ENCODE measurements at places on chromosomes 2 and 18.
A peak's percentile ranks its signal among the peaks of the same experiment; 100 is the strongest.

DNA sequence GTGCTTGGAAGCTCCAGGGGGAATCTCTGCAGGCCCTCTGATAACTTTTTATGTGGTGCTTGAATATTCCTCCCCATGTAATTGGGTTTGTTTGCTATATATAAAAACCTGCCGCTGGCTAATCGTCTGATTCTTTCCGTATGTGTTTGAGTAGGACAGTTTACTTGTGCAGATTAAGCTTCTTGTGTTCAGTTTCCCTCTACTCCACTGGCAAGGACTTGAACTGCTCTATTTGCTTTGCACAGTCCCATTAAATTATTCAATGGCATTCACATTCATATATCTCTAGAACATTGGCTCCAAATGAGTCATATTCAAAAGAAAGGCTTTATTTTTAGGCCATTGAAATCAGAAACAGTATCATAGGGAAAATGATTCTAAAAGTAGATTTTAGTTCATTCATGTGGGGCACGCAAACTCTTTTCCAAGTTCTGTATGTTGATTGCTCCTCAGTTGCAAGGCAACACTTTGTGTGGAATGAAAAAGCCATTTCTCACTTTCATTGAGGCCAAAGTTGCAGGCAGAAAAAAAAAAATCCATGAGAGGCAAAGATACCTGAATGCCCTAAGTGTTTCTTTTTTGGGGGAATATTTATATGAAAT, 1682.3 kb upstream of the PIK3C3 start:
- no peak for DNase-seq

DNA sequence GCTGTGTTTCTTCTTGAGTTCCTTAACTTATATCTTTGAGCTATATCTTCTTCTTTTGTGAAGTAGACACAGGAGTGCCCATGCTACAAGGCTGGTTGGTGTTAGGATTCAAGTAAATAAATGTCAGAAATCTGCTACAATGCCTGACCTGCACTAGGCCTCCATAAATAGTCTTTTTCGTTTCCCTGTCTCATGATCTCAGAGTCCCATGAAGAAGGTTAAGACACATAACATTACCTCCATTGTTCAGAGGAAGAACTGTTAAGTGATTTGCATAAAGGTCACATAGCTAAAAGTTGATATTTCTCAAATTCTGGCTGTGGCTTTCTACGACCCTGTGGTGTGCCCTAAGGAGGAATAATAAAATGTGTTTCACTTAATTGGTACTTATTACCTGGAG, 228.4 kb downstream of the KCNS3 start:
- DNase-seq = no peak

DNA sequence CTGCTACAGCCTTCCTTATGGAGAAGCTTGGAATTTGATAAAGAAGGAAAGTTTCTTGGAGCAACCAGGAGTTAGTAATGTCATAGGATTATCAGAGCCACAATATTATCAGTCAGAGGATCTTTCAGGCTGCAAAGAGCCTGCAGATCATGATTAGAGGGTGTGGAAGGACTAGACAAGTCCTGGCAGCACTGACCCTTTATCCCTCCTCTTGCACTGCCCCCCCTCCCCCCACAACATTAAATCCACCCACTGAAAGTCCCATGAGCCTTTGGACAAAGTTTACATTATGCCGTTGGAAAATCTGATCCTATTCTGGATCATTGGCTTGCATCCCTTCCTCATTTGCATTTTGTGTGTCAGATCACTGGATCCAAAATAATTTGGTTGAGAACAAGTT, 18.7 kb upstream of the IMPA2 start:
- DNase-seq = no peak

- DNase-seq = no peak
Measured at GRCh38 chr2:30038419-30038818, 108.4 kb upstream of the YPEL5 start.

DNA sequence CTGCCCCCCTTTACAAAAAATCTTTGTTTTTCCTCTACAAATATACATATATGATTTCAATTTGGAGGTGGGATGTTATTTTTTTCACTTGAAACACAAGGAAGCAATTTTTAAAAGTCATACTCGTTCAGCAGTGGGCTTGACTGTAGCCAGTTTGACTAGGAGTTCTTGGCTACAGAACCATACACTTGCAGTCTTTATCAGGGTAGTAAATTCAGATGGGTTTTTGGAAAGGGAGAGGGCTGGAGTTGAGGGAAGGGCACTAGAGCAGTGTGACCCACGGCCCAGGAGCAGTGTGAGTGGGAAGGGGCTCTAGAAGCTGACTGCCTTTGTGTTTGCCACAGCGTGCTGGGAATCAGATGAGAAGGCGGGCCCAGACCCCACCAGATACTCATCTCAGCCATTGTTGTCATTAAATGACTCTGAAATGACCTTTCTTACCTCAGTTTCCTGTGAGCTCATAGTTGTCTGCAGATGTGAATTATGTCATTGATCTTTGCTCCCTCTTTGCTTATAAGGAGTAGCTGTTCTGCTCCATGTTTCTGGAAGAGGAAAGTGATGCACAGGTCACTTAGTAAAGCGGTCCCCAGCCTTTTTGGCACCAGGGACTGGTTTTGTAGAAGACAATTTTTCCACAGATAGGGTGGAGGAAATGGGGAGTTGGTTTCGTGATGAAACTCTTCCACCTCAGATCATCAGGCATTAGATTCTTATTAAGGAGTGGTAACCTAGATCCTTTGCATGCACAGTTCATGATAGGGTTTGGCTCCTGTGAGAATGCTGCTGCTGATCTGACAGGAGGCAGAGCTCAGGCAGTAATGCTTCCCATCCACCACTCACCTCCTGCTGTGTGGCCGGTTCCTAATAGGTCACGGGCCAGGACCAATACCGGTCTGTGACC, 116.8 kb downstream of the SPTBN1 start:
- no peak for DNase-seq

GRCh38 chr18:42850174-42851083, 265.1 kb downstream of the RIT2 start:
- DNase-seq = no peak

DNA sequence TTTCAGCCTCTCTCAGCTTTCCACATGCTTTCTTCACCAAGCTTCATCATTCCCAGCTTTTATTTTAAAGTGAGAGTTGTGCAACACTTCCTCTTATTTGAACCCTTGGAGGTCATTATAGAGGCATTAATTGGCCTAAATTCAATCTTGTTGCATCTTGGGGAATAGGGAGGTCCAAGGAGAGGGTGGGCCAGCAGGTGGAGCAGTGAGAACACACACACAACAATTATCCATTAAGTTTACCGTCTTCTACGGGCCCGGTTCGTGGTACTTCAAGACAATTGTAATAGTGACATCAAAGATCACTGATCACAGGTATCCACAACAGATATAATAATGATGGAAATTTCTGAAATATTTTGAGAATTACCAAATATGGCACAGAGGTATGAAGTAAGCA, 457.2 kb upstream of the SMIM21 start:
- no peak for DNase-seq

DNA sequence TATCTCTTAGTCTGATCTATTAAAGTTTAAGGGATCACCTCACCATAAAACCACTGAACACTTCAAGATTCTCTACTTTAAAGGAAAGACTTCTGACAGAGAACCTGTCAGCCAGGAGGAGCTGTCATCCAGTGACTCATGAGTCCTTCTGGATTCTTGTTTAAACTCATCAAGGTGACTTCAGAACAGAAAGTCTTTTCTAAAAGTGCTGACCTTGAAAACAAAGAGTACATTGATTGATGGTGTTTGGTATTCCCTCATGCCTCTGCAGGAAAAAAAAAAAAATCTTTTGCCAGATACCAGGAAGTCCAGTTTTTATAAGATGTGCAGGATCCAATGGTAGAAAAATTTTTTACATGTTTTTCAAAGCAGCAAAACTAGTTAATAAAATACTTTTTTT, 12.3 kb downstream of the DSG2 start:
- no peak for DNase-seq

DNA sequence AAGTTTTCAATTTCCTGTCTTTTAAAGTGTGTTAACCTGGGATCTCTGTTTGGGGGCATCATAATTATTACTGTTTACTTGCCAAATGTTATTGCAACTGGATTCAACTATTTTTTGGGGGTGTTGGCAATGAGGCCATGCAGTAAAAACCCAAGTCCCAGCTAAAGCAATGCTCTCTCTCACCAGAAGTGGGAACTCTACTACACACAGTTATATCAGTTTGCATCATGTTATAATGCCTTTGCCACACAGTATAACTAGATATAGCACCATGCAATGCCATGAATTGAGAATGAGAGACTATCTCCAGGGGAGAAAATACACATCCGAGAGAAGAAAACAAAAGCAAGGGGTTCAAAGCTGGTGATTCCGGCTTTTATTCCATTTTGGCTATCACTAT, 79.0 kb downstream of the GCA start:
- no peak for DNase-seq

- no peak for DNase-seq
Measured at GRCh38 chr2:233936089-233936488, 18.9 kb downstream of the TRPM8 start.

DNA sequence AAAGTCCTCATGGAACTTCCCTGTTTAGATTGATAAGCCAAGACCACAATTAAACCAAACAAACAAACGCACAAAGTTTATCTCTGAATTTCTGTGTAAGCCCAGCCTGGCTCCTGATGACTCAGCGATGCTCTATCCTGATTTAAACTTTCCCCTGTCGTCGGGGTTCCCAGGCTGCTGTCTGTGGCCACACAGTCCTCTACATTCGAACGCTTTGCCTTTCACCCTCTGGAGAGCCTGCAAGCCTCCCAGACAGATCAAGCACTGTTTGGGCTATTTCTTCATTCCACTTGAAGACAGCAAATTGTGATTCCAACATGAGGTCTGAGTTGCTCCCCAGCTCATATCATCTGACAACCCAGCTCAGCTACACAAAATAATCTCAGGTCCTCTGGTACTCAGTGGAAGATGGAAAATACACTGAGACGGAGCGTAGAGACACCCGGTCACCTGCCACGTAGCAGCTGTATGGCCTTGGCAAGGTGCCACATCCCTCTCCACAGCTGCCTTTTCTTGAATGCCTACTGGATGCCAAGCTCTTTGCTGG, 51.2 kb downstream of the CYRIA start:
- DNase-seq = no peak

- DNase-seq = no peak
Measured at GRCh38 chr2:168212167-168212566, 35.2 kb downstream of the STK39 start.

DNA sequence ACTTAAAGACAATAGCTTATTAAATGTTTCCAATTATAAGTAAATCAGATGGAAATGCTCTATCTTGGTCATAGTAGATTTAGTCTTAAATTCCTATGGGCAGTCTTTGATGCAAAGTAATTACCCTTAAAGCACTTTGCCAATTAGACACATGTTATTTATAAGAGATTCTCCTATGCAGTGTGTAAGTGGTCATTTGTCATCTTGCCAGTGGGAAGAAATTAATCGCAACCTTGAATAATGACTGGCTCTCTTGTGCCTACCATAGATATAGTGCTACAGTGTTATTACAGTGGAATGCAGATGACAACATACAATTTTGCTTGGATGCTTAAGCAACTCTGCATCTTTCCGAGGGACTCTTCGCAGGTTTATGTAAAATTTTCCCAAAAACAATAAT, 311.0 kb upstream of the THUMPD2 start:
- no peak for DNase-seq

GRCh38 chr2:10245021-10245420, 57.7 kb upstream of the HPCAL1 start:
- DNase-seq = peak; percentile 26

- DNase-seq = no peak
Measured at GRCh38 chr2:205405194-205405593, 277.1 kb upstream of the NRP2 start.

GRCh38 chr2:233919938-233920337, 2.8 kb downstream of the TRPM8 start:
- DNase-seq = no peak

DNA sequence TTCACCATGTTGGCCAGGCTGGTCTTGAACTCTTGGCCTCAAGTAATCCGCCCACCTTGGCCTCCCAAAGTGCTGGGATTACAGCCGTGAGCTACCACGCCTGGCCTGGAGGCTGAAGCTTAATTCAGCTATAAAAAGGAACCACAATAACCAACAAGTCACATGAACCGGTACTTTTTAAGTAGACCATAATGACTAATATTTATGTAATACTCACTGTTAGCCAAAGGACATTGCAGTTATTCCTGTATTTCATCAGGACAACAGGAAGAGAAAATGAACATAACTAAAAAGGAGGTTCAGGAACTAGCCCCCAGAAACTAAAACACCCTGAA, 49.0 kb upstream of the TMEM87B start:
- no peak for DNase-seq

DNA sequence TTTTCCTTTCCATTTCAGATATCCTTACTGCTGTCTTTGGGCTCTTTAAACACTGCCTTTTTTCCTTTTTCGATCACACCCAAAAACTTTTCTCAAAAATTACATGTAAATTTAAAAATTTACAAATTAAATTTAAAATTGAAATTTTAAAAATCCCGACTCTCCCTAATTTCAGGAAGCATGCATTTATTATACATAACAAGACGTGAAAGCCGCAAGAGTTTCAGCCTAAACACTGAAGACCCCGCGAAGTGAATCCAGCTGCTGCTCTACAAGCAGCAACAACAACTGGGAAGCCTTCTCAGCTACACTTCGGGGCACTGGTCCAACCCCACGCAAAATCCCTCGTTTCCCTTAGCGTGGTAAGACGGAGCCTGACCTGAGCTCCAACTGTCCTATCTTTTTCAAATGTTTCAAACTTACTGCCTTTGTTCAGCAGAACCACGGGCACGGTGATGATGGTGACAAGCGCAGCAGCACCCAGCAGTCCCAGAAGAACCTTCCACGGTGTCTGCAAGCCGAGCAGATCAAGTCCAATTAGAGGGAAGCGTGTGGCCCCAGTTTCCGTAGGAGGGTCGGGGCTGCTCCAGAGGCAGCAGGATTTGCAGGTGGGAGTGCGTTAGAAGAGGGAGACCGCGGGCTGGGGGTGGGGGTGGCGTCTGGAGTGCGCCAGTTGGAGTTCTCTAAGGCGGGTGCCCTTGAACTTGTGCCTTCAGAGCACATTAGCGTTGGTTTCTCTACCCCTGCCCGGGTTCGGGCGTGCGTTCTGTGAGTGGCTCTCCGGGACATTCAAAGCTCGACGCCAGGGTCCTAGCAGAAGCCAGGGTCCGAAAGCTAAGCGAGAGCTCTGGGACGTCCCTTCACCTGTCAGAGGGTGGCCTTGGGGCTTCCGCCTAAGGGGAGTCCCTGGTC, 783 bp downstream of the DPP4 start:
- DNase-seq = no peak

DNA sequence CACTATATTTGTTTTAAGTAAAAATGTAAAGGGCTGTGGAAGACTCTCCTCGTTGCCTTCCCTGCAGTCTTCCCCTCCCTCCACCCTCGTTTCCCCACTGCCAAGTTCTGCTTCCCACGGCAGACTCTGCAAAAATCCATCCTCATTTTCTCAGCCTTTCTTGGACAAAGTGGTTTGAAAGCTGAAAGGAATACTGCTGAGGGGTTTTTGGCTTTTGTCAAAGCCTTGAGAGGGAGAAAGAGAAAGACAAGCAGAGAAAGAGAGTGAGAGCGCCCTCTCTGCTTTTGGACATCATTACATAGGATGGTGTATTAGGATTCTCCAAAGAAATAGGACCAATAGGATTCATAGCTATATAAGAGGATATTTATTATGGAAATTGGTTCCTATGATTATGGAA, 455.9 kb upstream of the SOX11 start:
- DNase-seq = no peak

All from Right ventricle myocardium superior (tissue), 1 donor.